Neural crest cell (in vitro differentiated cells): ENCODE measurements at places on chromosomes 7 and 10. TPM values are rescaled to one million over a fixed set of nuclear protein-coding genes. Genes with fewer than 3 reads are reported as not detected.
A peak's percentile ranks its signal among the peaks of the same experiment; 100 is the strongest.

- H3K4me1 ChIP-seq, result peaks cover 31% of the 10 kb centered on the region
- peak overlapping the region; percentile 91 for H3K27ac ChIP-seq
- no peaks in the 10 kb centered on the region for H3K36me3 ChIP-seq
- H3K27me3 ChIP-seq, result no peaks in the 10 kb centered on the region
- DNase-seq, result no peak
- H3K4me3 ChIP-seq, result no peak overlapping the region
These were observed 5.1 kb downstream of the LMOD2 start for GRCh38 chr7:123660514-123661354.

DNA sequence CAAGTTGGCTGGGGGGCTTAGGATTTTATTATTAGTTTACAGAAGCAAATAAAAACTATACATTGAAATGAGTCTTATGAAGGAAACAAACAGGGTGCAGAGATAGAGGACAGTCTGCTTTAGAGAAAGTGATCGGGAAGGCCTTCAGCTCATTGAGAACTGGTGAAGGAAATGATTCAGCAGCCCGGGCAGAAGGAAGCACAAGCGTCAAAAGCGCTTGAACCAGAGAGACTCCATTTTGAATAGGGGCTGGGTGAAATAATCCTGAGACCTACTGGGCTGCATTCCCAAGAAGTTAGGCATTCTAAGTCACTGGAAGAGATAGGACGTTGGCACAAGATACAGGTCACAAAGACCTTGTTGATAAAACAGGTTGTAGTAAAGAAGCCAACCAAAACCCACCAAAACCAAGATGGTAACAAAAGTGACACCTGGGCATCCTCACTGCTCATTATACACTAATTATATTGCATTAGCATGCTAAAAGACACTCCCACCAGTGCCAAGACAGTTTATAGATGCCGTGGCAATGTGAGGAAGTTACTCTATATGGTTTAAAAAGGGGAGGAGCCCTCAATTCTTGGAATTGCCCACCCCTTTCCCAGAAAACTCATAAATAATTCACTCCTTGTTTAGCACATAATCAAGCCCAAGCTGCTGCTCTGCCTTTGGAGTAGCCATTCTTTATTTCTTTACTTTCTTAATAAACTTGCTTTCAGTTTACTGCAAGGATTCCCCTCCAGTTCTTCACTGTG, 83.1 kb upstream of the MPP7 start:
- H3K27ac ChIP-seq, result no peak overlapping the region
- H3K27me3 ChIP-seq, result peaks cover 26% of the 10 kb centered on the region
- no peaks in the 10 kb centered on the region for H3K36me3 ChIP-seq
- no peak for DNase-seq
- H3K4me3 ChIP-seq, result no peak overlapping the region

DNA sequence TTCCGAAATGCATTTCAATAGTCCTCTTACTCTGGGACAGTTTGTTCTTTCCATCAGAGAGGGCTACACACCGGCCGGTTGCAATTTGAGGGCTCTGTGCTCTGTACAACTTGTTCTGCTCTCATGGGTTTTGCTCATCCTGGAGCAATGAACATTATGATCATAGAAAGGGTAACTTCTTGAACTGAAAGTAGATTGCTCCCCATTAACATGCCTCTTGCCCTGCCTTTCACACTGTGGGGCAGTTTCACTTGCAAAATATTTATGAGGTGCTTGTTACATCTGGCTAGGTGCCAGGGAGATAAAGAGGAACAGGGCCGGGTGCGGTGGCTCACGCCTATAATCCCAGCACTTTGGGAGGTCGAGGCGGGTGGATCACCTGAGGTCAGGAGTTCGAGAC, 97.3 kb upstream of the MPP7 start:
- no peak for DNase-seq
- H3K4me3 ChIP-seq, result no peak overlapping the region
- H3K27ac ChIP-seq, result no peak overlapping the region
- H3K4me1 ChIP-seq, result no peaks in the 10 kb centered on the region

- H3K4me1 ChIP-seq, result peaks cover 44% of the 10 kb centered on the region
- H3K36me3 ChIP-seq, result no peaks in the 10 kb centered on the region
- no peak overlapping the region for H3K27ac ChIP-seq
- no peak for DNase-seq
- H3K4me3 ChIP-seq, result peak overlapping the region; percentile 25
These were observed 246.8 kb downstream of the CELF2 start for GRCh38 chr10:11264296-11265048.

The PARD3 gene
- 50.1 and 51.2 TPM in 2 replicates for total RNA-seq

DNA sequence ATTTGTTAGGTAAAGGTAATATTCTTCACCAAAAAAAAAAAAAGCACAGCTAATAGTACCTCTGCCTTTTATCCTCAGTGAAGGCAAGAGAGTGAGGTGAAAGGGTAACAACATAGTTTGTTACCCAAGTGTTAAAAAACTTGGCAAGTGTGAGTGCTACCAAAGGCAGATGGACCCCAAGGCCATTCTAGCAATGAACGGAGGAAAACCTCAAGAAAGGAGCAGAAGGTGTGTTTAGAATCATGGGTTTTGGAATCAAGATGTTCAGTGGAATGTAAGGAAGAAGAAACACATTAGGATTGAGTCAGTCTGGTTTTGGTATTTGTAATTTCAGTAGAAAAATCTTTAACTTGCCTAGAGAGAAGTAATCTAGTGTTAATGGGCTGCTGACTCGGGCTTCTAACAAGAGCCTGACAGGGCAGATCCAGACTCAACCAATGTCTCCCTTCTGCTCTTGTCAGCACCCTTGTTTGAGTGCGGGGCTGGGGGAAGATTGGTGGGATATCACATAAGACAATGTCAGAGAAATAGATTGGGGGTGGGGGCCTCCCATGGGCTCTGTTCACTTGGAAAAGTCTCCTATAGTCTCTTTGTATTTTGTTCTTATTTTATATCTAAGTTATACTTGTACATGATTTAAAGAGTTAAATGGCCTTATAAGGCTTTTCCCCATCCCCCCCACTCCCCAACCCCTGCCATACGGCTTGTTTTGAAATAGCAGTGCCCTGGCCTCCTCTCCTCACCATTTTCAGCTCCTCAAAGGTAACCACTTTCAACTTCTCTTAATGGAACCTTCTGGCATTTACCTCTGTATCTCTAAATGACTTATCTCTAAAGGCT, 44.4 kb downstream of the SCD start:
- H3K4me3 ChIP-seq, result no peak overlapping the region
- no peak for DNase-seq
- peaks cover 20% of the 10 kb centered on the region for H3K36me3 ChIP-seq
- H3K27ac ChIP-seq, result no peak overlapping the region
- H3K27me3 ChIP-seq, result no peaks in the 10 kb centered on the region
- no peaks in the 10 kb centered on the region for H3K4me1 ChIP-seq

- H3K27ac ChIP-seq, result peak overlapping the region; percentile 47
- DNase-seq, result no peak
- no peak overlapping the region for H3K4me3 ChIP-seq
- H3K27me3 ChIP-seq, result peaks cover 41% of the 10 kb centered on the region
- H3K36me3 ChIP-seq, result no peaks in the 10 kb centered on the region
These were observed 119.6 kb downstream of the NPY start for GRCh38 chr7:24403557-24403956.

GRCh38 chr10:11141571-11142091, 124.0 kb downstream of the CELF2 start:
- peaks cover 55% of the 10 kb centered on the region for H3K4me1 ChIP-seq
- no peaks in the 10 kb centered on the region for H3K27me3 ChIP-seq
- no peak for DNase-seq
- peaks cover 11% of the 10 kb centered on the region for H3K36me3 ChIP-seq
- no peak overlapping the region for H3K4me3 ChIP-seq
- H3K27ac ChIP-seq, result no peak overlapping the region

- H3K36me3 ChIP-seq, result no peaks in the 10 kb centered on the region
- peaks cover 53% of the 10 kb centered on the region for H3K27me3 ChIP-seq
- no peak within 1 kb of the TSS for H3K4me3 ChIP-seq
These were observed at the start of gene APBB1IP for GRCh38 chr10:26437637-26438461. Gene APBB1IP (plus strand): TSS chr10:26438341. CDS start chr10:26492327, 53,986 bp downstream.

- H3K36me3 ChIP-seq, result no peaks in the 10 kb centered on the region
- H3K27ac ChIP-seq, result no peak overlapping the region
- no peak overlapping the region for H3K4me3 ChIP-seq
These were observed 537.4 kb downstream of the AUTS2 start for GRCh38 chr7:70135656-70136055.

GRCh38 chr7:22969010-22969431, 44.9 kb downstream of the HYCC1 start:
- H3K4me1 ChIP-seq, result no peaks in the 10 kb centered on the region
- H3K27ac ChIP-seq, result no peak overlapping the region
- H3K27me3 ChIP-seq, result no peaks in the 10 kb centered on the region
- peaks cover 20% of the 10 kb centered on the region for H3K36me3 ChIP-seq

DNA sequence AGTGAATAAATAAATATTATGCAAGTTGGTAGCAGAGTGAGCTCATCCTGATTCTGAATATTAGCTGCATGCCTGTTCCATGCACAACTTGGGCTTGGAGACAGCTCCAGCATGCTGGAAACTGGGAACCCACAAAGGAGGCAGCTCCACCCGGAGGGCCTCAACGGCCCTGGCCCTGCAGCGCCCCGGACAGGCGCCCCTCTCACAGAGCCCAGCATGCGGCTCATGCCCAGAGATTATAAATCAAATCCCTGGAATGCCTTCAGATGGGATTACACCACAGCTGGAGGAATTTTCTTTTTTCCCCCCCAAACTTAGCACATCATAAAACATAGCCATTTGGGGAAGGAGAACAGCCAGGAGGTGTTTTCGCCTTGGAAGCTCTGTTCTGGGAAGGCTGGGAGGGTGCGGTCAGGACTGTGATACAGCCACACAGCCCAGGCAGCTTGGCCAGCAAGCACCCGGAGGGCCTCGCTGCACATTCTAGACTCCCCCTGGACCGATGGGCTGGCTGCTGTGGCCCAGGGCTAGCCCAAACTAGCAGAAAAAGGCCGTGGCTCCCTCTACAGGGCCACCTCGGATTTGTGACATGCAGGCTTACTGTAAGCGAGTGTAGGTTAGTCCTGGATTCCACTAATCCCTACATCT, 102.4 kb downstream of the PTPN20 start:
- H3K36me3 ChIP-seq, result no peaks in the 10 kb centered on the region
- H3K27ac ChIP-seq, result no peak overlapping the region
- peaks cover 10% of the 10 kb centered on the region for H3K4me1 ChIP-seq
- no peak overlapping the region for H3K4me3 ChIP-seq

DNA sequence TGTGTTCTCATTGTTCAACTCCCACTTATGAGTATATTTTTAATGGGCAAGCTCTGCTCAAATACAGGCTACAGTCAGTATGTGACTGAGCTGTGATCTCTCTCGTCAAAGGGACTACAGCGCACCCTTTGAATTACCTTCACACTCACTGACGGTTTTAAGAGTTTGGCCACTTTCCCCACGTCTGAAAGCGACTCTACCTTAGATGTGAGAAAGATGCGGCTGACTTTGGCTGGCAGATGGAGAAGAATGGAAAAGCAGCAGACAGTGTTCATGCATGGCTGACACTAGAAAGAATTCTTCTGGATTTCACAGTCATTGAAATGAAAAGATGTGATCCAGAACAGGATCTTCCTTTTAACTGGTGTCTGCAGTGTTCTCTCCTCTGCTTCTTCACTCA, 2.0 kb upstream of the ATRNL1 start:
- H3K27me3 ChIP-seq, result peaks cover 7% of the 10 kb centered on the region
- peaks cover 34% of the 10 kb centered on the region for H3K4me1 ChIP-seq
- no peak for DNase-seq
- H3K27ac ChIP-seq, result no peak overlapping the region
- peak overlapping the region; percentile 99 for H3K4me3 ChIP-seq
- H3K36me3 ChIP-seq, result peaks cover 5% of the 10 kb centered on the region

DNA sequence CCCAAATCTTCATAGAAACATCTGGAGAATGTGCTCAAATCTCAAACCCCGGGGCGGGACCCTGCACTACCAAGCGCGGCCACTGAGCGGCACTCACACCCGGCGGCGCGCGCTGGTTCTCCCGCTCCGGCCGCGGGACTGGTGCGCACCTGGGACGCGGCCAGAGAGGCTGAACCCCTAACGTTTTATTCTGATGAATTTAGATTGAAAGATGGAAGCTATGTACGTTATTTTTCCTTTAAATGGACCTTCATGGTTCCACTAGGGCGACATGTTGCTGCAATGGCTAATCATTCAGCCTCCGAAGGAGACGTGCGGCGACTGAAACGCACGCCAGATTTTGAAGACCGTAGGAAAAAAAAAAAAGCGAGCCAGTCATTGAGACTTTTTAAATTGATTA, 107.0 kb upstream of the INSIG1 start:
- H3K36me3 ChIP-seq, result peaks cover 13% of the 10 kb centered on the region
- H3K4me3 ChIP-seq, result peak overlapping the region; percentile 55
- H3K27me3 ChIP-seq, result peaks cover 18% of the 10 kb centered on the region
- DNase-seq, result peak; percentile 74
- peaks cover 34% of the 10 kb centered on the region for H3K4me1 ChIP-seq

GRCh38 chr10:2387261-2387660, 649.9 kb upstream of the ADARB2 start:
- H3K27me3 ChIP-seq, result no peaks in the 10 kb centered on the region
- H3K36me3 ChIP-seq, result no peaks in the 10 kb centered on the region
- H3K4me1 ChIP-seq, result no peaks in the 10 kb centered on the region
- no peak for DNase-seq

- peaks cover 10% of the 10 kb centered on the region for H3K27me3 ChIP-seq
- DNase-seq, result peak; percentile 74
- H3K4me3 ChIP-seq, result no peak overlapping the region
- H3K36me3 ChIP-seq, result no peaks in the 10 kb centered on the region
- H3K27ac ChIP-seq, result no peak overlapping the region
These were observed 91.2 kb upstream of the MPP7 start for GRCh38 chr10:28393956-28394568.

DNA sequence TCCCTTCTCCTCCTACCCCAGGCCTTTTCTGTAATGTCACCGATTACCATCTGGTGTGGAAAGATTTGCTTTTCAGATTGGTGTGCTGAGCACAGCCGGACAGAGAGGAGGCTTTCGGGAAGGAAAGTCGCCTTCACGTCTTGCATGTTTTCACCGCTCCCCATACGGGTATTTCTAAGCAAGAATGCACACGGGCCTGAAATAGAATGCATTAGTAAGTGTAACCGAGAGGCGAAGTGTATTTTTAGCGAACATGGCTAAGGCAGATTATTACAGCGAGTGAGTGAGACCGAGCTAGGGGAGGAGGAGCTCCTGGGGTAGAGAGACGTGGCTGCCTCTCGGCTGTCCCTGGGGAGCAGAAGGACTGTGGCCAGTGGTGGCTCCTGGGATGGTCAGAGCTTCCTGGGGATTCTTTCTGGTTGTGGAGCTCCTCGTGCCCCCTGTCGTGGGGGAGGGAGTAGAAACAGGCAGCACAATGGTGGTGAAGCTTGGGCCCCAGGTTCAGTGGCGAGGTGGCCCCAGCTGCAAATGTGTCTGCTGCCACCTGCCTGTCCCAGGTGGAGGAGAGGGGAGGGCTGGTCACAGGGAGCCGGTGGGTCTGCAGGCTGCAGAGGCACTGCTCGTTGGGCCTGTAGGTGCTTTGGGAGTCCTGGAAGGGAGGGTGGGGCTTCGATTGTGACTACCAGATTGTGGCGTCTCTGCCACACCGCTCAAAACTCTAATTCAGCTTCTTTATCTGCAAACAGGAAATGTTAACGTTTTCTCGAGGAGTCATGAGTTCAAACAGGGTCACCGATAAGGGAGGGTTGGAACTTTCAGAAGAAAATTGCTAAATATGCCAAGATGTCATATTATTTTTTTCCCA, 135.8 kb downstream of the CAMK1D start:
- H3K4me1 ChIP-seq, result peaks cover 5% of the 10 kb centered on the region
- DNase-seq, result no peak
- H3K36me3 ChIP-seq, result peaks cover 2% of the 10 kb centered on the region
- H3K4me3 ChIP-seq, result no peak overlapping the region
- no peak overlapping the region for H3K27ac ChIP-seq
- no peaks in the 10 kb centered on the region for H3K27me3 ChIP-seq
